ENCODE measurements at places on chromosomes 5 and 9.

- no peak for DNase-seq
These were observed 61.8 kb upstream of the ARAP3 start for GRCh38 chr5:141743866-141744272.

GRCh38 chr9:99567436-99567835 lies 254.2 kb upstream of the NR4A3 start:
- no peak for DNase-seq

GRCh38 chr5:83608122-83608521 lies 112.5 kb downstream of the HAPLN1 start:
- no peak for DNase-seq

DNA sequence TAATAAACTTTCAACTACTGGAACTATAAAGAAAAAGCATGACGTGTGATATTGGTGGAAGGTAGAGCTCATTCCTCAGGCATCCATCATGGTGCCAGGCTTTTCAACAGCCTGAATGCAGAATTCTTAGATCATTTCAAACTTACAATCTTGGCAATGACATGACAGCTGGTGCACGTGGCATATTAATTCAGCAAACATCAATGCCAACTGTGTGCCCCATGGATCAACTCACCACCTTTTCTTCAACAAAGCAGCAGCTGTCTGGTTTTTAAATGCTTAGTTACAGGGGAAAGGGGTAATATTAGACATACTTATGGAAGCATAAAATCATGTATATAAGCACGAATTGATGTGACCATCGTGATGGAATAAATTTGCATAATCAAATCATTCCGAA lies 56.0 kb upstream of the OR13F1 start:
- DNase-seq = no peak

GRCh38 chr5:65721050-65721719 lies 724 bp downstream of the SGTB start:
- DNase-seq = no peak

DNA sequence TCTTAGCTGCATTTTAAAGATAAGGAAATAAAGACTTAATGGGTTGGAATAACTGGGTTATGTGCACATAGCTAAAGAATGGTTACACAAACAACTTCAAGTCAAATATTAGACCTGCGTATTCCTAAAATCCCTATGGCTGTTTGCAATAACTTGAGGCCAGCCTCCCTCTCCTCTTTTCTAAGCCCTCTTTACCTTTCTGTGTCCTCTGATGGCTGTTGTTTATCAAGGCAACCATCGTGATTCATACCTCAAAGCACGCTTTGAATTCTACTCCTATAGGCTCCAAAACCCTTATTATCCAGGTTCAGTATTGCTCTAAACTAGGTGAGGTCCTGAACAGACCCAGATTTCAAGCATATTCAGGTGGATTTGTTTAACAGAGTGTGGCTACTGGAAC lies 45.6 kb upstream of the LCP2 start:
- no peak for DNase-seq

DNA sequence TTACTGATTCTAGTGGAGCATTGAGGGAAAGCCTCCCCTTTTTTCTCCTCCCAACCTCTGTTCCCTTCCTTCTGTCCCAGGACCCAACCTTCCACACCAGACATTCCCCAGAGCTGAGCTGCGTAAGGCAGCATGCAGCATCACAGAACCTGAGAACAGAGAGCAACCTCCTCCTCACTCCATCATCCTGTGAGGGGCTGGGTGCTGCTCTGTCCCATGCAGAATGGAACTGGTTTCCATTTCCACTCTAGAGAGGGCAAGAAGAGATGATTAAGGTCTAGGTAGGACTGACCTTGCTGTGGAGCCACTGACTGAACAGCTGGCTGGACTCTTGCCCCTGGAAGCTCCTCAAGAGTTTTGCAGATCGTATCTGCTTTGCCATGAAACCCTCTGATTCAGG lies 30.1 kb upstream of the IL7R start:
- DNase-seq = no peak

GRCh38 chr9:34647084-34647403 lies 569 bp downstream of the GALT start:
- DNase-seq = no peak

GRCh38 chr5:136434795-136435194 lies 69.5 kb upstream of the TRPC7 start:
- no peak for DNase-seq

DNA sequence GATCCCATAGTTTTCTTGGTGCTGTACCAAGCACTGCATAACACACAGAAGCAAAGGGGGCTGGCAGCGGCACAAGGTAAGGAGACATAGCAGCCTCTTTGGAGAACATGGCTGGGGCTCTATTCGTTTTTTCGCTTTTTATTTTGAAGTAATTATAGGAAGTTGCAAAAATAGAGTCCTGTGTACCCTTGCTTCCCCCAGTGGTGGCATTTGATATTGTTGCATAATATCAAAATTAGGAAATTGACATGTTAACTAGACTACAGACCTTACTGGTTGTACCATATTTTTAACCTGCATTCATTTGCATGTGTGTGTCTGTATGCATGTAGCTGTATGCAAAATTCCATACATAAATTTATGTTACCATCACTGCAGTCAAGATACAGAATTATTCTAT lies 6.6 kb upstream of the UBQLN1 start:
- peak; percentile 5 for DNase-seq

- DNase-seq = no peak
These were observed 20.0 kb downstream of the FYB1 start for GRCh38 chr5:39199335-39199734.

DNA sequence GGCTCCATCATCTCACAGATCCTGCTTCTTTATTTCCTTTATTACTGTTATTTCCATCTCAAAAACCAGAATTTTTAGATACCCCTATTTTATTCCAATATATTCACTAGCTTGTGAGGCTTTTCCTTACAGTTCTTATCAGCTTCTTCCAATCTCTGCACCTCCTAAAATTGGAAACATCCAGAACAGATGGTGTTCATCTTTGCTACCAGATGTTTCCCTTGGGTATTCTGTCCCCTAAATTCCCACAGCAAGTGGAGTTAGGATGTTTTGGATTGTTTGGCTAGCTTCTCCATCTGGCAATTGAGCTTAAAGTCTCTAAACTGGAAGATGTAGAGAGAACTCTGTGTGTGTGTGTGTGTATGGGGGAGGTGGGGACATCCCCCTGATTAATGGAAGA lies 580.4 kb downstream of the DTWD2 start:
- DNase-seq = no peak

DNA sequence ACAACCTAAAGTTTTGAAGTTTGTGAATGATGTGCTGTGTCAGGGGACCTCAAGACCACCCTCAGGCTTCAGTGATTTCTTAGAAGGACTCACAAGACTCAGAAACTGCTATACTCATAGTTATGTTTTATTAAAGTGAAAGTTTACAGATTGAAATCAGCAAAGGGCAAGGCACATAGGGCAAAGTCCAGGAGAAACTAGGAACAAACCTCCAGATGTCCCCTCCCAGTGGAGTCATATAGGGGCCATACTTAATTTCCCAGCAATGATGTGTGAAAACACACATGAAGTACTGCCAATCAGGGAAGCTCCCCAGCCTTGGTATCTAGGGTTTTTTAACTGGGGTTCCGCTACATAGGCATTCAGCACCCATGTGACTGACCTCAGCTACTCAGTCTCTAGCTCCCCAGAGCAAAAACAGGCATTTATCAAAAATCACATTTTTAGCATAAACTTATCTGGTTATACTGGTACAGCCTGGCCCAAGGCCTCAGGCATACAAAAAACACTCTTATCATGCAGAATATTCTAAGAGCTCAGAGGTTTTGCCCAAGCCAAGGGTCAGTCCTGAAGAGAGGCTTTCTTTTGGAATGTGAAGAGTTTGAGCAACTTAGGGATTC lies 74.7 kb upstream of the ANKRD55 start:
- no peak for DNase-seq

GRCh38 chr5:44860267-44860666 lies 51.5 kb downstream of the MRPS30 start:
- DNase-seq = no peak

DNA sequence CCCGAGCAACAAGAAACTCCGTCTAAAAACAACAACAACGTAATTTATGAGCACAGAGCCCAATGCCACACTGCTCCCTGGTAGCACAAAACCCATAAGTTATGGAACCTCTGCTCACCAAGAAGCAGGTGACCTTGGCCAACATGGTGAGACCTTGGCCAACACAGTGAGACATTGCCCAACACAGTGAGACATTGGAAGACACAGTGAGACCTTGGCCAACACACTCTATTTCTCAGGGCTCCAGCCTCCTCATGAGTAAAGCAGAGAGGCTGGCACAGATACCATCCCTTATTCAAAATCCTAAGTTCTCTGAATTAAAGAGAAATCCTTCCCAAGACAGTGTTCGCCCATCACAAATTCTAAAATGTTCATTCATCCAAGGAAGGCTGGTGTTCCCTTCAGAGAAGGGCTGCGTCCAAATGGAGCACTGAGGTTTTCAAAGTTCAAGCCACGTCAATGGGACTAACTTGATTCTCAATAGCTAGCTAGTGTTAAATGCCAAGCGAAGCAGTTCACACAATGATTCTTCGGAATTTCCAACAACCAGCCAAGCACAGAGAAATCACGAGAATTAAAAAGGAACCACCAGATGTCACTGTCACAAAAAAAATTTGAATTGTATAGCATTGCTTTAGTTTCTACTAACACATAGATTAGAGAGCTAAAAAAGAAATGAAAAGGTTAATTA lies 29.5 kb downstream of the TTC39B start:
- DNase-seq = no peak

DNA sequence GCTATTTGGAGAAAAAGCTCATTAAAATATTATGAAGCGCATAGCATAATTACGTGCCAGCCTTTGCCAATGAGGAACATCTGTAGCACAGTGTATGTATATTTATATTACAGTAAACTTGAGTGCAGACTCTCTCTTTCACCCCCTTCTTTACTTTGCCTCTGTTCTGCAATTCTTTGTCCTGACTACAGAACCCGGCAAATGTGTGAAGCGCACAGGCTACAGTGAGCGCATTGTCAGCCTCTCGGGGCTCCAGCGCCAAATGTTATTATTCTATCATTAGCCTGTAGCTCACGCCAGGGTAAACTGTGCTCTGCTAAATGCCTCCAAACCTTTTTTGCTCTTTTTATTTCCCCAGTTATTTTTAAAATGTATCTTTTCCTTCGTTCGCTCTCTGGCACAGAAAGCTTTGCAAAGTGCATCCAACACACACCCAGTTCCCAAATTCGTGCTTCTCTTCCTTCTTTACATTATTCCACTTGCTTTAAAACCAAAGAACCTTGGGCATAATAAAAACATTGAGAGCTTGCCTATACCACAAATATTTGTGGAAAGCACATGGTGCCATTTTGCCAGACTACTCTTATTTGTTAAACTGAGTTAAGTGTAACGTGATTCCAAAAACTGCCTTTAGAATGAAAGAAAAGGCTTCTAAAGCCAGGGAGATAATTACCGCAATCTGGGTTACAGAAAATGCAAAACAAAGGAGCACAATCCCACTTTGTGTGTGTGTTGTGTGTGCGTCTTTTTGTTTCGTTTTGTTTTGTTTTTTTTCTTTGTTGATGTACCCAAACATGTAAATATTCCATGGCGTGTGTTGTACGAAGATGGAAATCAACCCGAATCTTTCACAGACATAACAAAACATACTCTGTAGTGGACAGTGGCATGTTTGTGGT lies 164.1 kb upstream of the MPDZ start:
- DNase-seq = no peak

All from GF-D8 (cell line).